ENCODE measurements at places on chromosomes 16 and 17.

DNA sequence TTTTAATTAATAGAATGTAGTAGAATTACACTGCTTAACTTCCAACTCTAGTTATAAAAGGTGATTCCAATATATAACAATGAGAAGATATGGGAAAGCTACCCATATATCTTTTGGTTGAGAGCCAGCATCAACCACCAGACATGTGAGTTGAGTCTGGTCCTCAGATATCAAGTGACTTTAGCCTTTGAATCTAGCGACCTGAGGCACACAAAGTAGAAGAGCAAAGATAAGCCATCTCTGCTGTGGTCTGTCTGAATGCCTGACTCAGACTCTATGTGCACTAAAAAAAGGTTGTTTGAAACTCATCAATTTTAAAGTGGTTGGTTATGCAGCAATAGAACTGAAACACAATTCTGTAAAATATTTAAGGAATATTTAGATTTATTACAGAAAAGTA is 492.5 kb upstream of the SOX9 start:
- DNase-seq = no peak

- DNase-seq = no peak
Measured at GRCh38 chr17:12422651-12423050, 243.0 kb upstream of the MYOCD start.

GRCh38 chr16:84746875-84747274 is 47.1 kb downstream of the USP10 start:
- DNase-seq = no peak

- DNase-seq = no peak
Measured at GRCh38 chr17:82193520-82194220, 19.0 kb downstream of the CCDC57 start.

- DNase-seq = peak; percentile 45
Measured at GRCh38 chr16:57801809-57802340, 416 bp downstream of the KIFC3 start.

DNA sequence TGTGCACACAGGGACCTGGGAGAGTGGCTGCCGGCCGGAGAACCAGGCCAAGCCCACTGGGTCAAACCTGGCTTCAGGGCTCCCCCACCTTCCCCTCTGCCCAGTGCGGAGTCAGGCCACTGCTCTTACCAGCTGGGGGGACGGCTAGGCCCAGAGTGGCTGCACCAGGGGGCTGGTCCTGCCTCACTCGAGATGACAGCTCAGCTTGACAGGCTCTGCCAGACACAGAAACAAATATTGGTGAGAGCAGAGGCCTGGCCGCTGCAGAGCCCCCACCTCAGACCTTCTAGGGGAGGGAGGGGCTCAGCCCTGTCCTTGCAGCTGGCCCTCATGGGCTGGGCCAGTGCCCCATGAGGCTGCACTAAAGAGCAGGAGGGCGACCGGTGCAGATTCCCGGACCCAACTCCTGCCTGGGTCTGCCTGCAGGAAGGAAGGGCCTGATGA is 4.5 kb downstream of the NUDT16L1 start:
- no peak for DNase-seq

- DNase-seq = peak; percentile 63
Measured at GRCh38 chr17:13690806-13691205, 89.1 kb upstream of the HS3ST3A1 start.

DNA sequence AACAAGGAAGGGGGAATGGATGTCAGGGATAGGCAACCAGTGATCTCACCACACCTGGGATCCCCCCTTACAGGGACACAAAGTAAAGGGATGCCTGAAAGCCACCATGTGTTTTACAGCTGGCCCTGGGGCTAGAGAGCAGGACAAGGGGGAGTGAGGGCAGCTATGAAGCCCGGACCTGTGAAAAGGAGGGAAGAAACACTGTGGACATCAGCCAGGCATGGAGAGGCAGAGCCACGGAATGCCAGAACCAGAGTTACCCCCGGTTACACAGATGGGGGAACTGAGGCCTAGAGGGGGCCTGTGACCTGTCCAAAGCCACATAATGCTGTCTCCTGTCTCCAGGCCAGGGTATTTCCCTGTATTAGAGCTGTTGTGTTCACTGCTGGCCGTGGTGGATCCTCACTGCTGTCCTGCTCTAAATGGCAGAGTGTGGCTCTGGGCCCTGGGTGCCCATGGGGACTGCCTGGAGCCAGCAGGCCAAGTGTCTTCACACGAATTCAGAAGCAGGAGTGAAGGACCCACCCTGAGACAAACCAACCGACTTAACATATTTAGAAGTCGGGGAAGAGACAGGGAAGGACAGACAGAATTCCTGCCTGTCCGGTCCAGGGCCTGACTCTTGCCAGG is 29.7 kb upstream of the ITGA3 start:
- DNase-seq = no peak

GRCh38 chr16:14559809-14560241 is 70.2 kb downstream of the PARN start:
- peak; percentile 37 for DNase-seq

GRCh38 chr16:87052506-87052905 is 264.7 kb downstream of the C16orf95 start:
- peak; percentile 31 for DNase-seq

DNA sequence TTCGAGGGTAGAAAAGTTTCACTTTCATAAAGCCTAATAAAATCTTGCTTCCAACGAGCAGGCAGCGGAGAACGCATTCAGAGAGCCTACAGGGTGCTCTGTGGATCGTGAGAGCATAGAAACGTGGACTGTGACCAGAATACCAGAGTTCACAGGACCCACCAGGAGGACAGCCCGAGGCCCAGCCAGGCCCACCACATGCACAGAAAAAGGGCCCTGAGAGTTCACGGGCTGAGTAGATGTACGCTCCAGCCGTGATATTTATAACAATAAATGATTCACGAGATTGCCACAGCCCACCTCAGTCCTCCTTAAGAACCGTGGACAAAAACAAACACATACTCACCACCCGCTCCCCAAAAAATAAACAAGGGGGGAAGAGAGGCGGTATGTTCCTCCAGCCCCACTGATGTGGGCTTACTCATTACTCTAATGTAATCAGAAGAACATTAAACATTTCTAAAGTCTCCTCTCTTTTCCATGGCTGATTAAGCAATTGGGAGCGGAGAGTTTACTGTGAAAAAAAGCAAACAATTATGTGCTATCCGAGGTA is 207.2 kb downstream of the C16orf78 start:
- no peak for DNase-seq

- DNase-seq = no peak
Measured at GRCh38 chr17:60230358-60230757, 80.6 kb downstream of the CA4 start.

DNA sequence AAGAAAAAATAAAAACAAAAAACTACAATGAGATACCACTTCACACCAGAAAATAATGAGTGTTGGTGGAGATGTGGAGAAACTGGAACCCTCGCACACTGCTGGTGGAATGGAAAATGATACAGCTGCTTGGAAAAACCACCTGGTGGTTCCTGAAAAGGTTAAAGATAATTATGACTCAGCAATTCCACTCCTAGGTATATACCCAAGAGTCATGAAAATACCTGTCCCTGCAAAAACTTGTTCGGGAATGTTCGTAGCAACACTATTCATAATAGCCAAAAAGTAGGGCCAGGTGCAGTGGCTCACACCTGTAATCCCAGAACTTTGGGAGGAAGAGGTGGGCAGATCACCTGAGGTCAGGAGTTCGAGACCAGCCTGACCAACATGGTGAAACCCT is 8.1 kb upstream of the ITGAE start:
- no peak for DNase-seq

DNA sequence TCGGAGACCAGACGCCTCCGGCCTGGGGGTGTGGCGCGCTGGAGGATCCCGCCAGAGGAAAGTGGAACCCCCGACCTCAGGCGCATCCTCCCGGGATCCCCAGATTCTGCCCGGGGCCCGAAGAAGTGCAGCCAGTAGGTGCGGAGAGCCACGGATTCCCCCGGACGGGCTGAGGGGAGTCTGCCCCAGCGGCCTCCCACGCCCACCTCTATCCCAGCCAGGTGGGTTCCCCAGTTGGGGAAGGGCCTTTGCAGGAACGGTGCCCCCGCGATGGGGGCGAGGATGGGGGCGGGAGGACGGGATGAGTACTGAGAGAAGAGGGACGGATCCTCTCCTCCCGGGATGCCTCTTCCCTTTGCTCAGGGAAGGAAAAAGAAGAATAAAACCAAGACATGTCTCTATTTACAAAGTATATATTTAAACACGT is 5.1 kb downstream of the CBX8 start:
- no peak for DNase-seq

DNA sequence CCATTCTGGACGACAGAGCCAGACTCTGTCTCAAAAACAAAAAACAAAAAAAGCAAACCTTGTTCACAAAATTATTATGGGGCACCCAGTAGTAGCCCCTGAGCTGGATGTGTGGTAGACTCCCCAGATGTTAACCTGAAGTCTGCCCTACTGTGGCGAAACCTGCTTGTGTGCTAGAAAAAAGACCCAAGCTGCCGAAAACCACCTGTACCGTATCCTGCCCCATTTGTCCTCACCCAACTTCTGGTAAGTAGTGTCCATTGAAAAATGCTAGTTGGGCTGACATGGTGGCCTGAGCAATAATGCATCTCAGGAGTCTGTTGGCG is 9.1 kb downstream of the RMI2 start:
- no peak for DNase-seq

DNA sequence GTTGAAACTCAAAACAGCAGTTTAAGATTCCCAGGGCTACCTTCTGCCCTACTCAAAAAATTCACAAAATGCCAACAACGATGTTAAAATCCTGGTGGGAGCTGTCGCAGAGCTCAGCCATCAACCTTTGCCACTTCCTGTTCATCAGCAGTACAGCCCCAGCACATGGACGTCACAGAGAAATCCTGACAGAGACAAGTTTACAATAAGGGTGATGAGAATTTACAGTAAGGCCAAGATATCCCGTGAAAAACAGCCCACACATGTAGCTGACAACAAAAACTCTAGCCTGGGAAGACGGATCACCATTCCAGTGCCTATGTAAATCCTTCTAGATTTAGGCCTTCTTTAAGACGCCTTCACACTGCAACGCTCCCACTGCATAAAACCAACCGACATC is 18.8 kb downstream of the USP22 start:
- DNase-seq = no peak

- no peak for DNase-seq
Measured at GRCh38 chr17:83118071-83118841, 38.8 kb downstream of the METRNL start.

DNA sequence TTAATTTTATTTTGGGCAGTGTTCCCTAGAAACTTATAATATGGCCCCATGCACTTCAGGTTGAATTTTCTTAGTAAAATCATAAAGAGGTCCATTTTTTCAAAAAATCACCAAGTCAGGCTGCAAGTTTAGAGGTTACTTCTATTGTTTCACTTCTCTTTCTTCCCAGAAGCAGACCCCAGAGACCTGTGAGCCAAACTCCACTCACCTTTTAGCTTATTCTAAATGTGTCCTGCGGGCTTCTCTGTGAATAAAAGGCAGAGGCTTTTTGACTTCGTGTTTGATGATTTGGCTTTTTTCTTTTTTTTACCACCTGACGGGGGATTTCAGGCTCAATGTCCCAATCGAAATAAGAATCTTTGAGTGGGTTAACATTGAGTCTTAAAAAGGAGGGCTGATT is 7.4 kb downstream of the PRKCB start:
- DNase-seq = no peak

- no peak for DNase-seq
Measured at GRCh38 chr16:87185983-87186382, 131.2 kb downstream of the C16orf95 start.

DNA sequence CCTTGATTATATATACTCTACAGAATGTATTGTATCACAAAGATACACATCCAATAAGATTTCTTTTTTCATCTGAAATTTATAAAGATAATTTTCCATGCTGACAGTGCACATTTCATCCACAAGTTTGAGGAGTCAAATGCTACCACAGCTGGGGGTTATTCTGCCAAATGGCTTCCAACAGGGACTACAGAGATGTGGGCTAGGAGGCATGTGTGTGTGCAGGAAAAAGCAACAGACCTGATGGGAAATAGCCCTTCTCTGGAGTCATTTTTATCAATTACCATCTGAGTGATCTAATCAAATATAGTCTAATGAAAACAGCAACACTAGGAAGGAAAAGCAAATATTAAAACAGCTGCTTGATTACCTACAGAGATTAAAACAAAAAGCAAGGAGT is 290.5 kb downstream of the CEP112 start:
- no peak for DNase-seq

- DNase-seq = peak; percentile 58
Measured at GRCh38 chr16:57115514-57116182, 23.3 kb downstream of the CPNE2 start.

GRCh38 chr17:42329025-42329976 is 41.0 kb downstream of the STAT5A start:
- DNase-seq = peak; percentile 47

- no peak for DNase-seq
Measured at GRCh38 chr17:40416671-40417070, 1.0 kb downstream of the TOP2A start.

DNA sequence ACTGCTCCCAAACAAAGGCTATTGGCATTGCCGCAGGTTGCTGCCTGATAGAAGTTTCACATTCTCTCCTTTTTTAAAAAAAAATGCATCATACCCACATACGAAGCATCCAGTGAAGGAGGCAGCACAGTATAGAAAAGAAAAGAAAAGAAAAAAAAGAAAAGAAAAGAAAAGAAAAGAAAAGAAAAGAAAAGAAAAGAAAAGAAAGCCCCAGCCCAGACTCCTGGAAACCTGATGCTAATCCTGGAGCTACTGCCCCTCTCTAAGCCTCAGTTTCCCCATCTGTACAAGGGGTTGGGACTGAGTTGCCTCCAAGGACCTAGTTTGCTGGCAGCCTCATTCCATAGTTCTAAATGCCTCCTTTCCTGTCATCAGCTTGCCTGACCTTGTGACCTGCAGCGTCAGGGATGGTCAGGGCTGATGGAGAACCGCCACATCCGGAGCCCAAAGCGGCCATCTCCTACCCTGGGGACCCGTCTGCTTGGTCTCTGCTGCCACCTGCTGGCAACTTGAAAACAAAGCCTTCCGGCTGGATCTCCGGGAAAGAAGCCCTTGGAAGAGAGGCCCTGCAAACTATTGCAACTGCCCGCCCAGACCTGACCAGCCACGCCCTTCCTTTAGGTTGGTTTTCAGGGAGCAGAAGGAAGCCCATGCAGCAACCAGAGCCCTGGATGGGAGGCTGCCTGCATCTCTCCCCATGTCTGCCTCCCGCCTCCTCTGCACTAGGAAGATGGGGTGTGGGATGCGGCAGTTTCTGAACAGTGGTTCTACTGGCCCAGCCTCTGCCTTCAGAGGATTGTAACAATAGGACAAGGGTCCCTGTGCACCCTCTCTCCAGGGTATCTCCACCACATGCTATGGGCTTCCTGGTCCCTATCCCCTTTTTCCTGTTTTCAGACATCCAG is 13.0 kb downstream of the AIPL1 start:
- DNase-seq = peak; percentile 69

DNA sequence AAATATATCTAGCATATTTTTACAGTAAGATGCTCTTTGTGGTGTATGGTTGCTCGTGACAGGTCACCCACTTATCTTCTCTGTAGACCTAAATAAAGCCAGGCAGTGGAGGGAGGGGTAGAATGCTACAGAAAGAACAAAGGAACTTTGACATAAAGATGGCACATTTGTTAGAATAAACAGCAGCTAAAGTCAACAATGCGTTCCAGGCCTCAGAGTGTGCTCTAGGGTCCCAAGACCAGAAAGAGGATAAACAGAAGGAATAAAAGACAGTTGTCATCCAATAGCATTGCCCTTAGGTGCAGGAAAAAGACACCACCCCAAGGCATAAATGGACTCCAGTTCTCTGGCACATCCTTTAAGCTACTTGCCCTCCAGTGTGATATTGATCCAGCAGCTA is 523.0 kb upstream of the CDH11 start:
- DNase-seq = no peak
